Central memory CD4-positive, alpha-beta T cell (primary cell): ENCODE measurements at places on chromosomes 1 and 21.

GRCh38 chr1:232227306-232227705, 402.6 kb downstream of the SIPA1L2 start:
- no peak for DNase-seq

- DNase-seq, result peak; percentile 64
These were observed 1.5 kb downstream of the KNCN start for GRCh38 chr1:46549697-46550681.

DNA sequence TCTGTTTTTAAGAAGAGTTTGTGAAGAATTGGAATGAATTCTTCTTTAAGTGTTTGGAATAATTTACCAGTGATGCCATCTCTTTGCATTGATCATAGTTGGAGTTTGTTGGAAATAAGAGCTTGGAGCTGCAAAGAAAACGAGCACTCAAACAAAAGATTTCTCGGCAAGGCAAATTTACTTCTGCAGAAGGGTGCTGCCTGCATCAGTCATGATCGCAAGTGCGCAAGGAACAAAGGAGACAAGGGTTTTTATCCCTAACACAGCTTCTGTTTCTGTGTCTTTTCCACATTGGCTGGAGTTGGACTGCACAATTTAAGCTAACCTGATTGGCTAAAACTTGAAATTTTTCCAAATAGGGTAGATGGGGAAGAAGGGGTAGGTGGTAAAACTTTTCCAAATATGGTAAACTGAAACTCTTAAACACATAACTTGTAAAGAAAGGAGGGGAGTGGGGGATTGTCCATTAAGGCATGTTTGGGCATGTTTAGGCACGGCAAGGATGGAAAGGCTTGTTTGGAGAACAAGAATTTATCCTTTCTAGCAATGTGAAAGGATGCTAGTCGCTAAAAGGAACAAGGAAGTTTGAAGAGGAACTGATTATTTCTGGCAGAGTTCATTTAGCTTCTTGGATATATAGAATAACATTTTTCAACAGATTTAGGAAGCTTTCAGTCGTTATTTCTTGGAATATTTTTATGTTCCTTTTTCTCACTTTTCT, 3.5 kb upstream of the AADACL4 start:
- no peak for DNase-seq

DNA sequence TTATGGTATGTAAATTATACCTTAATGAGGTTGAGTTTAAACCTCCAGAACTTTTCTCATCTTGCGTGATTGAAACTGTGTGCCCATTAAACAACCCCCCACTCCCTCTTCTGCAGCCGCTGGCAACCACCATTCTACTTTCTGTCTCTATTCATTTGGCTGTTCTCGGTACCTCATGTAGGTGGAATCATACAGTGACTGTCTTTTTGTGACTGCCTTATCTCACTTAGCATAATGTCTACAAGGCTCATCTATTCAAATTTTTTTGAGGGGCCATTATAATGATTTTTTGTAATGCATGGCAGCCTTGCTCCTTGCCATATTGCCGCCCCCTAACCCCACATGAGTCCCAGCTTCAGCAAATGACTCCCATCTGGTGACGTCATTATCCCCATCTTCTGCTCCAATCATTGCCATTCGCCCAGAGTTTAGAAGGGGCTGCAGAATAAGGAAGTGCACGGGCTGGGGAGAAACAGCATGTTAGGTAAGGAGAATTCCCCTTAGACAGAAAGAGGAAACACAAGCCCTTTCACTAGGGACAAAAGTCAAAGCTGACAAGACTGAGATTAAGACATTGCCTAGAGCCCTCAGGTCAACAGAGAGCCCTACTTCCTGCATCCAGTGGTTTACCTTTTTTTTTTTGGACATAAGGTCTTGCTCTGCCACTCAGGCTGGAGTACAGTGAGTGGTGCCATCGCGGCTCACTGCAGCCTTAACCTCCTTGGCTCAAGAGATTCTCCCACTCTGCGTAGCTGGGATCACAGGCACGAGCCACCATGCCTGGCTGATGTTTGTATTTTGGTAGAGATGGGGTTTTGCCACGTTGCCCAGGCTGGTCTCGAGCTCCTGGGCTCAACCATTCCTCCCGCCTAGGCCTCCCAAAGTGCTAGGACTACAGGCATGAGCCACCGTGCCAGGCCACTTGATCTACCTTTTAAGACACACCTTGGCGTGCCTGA, 78.4 kb upstream of the ERRFI1 start:
- DNase-seq, result no peak

- peak; percentile 30 for DNase-seq
These were observed 26.2 kb upstream of the SLAMF1 start for GRCh38 chr1:160672789-160673695.

GRCh38 chr1:77068013-77068412, 151.2 kb downstream of the PIGK start:
- DNase-seq, result no peak

- DNase-seq, result no peak
These were observed 195.7 kb upstream of the PTBP2 start for GRCh38 chr1:96525657-96526557.

GRCh38 chr1:76278711-76279100, 204.2 kb downstream of the ST6GALNAC3 start:
- no peak for DNase-seq

- no peak for DNase-seq
These were observed 10.0 kb downstream of the MKNK1 start for GRCh38 chr1:46594063-46594462.

- no peak for DNase-seq
These were observed 233.0 kb upstream of the RAB4A start for GRCh38 chr1:229037806-229038405.

GRCh38 chr21:38493549-38494250, 4.6 kb downstream of the ERG start:
- no peak for DNase-seq

GRCh38 chr1:2301607-2302291, 73.6 kb downstream of the SKI start:
- no peak for DNase-seq

- DNase-seq, result peak; percentile 27
These were observed 21.0 kb upstream of the RAP1A start for GRCh38 chr1:111598544-111598943.

DNA sequence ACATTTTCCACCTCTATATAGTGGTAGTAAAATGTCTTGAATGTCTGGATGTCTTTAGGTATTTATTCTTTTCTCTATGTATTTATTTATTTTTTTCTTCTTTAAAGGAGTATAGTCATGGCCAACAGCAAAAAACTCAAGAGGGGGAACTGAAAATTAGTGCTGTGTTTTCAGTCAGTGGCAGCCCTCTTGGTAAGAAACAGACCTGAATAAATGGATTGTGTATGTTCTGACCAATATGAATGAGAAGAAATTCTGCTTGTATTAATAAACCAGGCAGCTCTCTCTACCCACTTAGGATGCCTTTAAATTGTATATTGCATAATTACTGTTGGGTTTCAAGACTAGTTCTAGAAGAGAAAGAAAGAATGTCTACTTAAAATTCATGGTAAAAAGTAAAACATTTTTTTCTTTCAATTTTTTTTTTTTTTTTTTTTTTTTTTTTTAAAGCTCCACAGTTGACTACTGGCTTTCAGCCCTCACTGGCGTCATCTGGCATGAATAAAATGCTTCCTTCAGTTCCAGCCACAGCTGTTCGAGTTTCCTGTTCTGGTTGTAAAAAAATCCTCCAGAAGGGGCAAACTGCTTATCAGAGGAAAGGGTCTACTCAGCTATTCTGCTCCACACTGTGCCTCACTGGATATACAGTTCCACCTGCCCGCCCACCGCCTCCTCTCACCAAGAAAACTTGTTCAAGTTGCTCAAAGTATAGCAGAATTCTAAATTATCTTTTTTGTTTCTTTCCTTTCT, 101.6 kb downstream of the ZMYM4 start:
- DNase-seq, result no peak

DNA sequence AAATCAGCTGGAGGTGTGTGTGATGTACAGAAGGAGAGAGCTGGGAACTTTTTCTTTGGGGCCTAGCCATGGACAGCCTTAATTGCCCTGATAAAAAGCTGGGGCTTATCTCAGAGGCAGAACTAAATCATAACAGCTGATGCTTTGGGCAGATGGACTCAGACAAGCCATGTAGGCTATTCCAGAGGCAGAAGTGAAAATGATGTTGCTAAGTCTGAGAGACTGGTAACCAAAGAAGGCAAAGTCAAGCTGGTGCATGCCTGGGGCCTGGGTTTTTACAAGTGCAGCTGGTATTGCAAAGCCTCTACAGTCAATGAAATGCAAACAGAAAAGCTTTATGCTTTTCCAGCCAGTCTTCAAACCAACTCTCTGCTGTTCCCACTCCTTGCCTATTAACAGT, 39.0 kb upstream of the LMX1A start:
- DNase-seq, result no peak

- no peak for DNase-seq
These were observed 91.7 kb downstream of the LIPI start for GRCh38 chr21:14119038-14119437.

DNA sequence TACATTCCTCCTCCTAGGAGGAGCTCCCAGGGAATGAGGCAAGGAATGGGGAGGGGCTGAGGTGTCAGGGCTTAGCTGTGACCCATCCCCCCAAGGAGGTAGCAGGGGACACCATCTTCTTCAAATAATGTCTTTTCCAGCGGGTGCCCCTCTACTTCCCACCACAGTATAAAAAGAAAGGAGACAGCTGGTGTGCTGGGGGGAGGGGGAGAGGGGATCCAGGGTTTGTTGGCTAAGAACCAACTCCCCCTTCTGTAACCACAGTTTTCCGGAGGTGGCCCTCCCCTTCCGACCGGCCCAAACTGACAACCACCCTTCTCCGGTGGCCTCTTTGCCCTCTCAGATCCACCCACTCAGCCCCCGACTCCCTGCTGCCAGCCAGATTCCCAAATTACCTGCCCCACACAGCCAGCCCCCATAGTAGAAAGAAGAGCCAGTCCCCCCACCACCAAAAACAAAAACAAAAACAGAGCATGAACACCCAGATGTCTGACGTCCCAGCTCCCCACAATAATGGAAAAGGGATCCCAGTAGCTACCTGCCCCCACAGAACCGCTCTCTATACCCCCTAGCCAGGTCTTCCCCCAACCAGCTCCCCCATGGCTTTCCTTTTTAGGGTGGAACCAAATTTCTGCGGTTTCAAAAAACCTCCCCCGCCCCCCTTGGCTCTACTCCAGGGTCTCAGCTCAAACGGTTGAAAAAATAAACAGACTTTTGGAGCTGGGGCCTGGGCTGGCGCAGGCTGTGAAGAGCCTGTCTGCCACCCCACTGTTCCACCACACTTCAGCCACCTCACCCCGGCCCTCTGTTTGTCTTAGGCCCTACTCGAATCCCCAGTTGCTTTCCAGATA, 2.1 kb downstream of the ARHGEF2 start:
- DNase-seq, result peak; percentile 61

DNA sequence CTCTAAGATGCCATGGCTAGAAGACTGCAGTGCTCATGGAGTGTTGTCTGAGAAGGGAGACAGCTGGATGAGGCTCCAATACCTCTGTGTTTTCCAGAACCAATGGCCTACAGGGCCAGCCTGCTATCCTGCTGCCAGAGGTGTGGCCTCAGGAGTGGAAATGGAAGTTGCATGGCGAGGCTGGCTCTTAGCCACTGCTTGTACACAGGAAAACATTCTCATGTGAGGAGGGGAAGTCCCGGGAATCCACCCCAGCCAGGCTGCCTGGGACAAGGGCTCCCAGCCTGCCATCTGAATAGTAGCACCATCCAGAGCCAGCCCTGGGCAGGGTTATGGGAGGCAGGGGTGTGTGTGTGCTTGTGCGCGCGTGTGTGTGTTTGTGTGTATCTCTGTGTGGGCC, 56.5 kb downstream of the SDC3 start:
- DNase-seq, result no peak

- DNase-seq, result no peak
These were observed 21.2 kb upstream of the EPRS1 start for GRCh38 chr1:220067269-220068204.

DNA sequence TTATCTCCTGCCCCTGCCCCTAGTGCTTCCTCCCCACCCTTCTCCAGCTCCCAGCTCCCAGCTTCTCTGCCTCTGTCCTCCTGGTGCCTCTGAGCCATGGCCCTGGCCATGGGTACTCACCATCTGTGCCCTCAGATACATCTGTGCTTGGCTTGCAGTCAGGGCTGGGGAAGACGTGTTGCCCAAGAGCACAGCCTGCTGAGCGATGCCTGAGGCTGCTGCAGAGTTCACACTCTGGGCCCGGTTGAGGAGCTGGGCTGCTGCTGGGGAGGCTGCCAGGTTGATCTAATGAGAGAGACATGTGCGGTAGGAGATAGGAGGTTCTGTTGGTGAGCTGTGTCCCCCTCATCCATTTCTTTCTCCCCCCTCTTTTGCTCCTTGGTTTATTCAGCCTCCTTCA, 49.4 kb upstream of the A3GALT2 start:
- no peak for DNase-seq

DNA sequence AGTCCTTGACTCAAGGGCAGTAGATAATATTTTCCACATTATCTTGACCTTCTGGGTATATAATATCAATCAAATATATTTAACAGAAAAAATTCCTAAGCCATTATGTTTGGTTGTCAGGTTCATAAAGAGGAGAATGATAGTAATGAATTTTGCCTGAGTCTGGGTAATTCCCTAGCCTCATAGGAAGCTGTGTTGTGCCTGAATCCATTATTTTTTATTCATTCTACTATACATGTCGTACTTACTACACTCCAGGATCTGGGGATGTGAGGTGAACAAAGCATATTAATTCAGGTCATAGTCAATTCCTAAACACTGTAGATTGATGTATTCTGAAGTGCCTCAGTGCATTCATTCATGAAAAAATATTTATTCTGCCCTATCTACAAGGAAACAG, 204.2 kb downstream of the PTGER3 start:
- DNase-seq, result no peak

DNA sequence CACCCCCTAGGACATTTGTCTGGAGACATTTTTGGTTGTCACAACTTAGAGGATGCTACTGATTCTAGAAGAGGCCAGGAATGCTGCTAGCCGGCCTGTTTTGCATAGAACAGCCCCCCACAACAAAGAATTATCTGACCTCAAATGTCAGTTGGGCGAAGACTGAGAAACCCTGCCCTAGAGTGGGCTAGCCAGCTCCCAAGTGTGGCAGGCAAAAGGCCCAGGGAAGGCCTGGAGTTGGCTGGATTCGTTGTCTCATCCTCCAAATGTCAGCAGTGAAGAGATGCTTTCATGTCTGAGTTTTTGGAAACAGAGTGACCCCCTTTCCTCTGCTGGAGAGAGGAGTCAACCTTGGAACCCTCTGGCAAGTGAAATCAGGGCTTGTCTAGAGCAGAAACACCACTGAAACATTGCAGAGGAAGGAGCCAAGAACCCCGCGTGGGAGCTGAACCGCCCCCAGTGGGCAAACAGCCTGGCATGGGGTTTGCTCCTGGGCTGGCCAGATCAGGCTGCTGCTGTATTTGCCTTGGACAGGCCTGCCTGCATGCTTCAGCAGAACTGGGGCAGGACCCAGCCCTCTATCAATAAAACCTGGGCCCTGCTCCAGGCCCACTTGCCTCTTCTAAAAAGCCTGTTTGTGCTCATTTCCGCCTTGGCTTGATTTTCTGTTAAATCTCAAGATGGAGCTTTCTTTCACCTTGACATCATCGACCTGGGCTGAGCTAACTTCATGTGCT, 32.9 kb downstream of the RASSF5 start:
- no peak for DNase-seq

GRCh38 chr1:60612790-60613189, 469.6 kb upstream of the NFIA start:
- no peak for DNase-seq

GRCh38 chr1:246208105-246208504, 299.0 kb downstream of the SMYD3 start:
- no peak for DNase-seq

- DNase-seq, result no peak
These were observed 74.1 kb upstream of the ACTRT2 start for GRCh38 chr1:2946999-2947690.

GRCh38 chr1:184260382-184260781, 126.4 kb upstream of the C1orf21 start:
- DNase-seq, result no peak

GRCh38 chr1:155301342-155301841, at the start of gene PKLR:
TSS of gene PKLR (minus strand) at chr1:155301438. CDS start at chr1:155301395, 43 bp downstream.
- no peak for DNase-seq
